Stimulated activated CD8-positive, alpha-beta memory T cell treated with anti-CD3 and anti-CD28 coated beads, Interleukin-15, amount 100 ng/mL, for 1 hour (primary cell): ENCODE measurements at places on chromosomes 1 and 21.

GRCh38 chr1:70486676-70487458 lies 75.8 kb downstream of the CTH start:
- no peak for DNase-seq

DNA sequence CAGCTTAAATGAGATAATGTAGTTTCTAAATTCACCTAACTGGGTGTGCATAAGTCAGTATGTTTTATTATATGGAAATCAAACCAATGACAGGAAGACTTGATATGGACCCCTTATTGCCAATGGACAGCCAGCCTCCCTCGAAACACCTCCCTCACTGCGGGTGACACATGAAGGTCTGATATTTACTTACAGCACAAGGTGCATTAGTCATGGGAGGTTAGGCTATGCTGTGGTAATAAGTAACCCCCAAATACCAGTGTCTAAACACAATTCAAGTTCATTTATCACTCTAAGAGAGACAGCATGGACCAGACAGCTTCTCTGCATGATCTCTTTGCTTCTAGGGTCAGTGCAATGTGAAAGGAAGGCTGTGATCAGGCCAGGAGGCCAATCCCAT lies 126.0 kb upstream of the KCNJ6 start:
- DNase-seq = no peak

GRCh38 chr1:163071405-163072255 lies 2.5 kb downstream of the RGS4 start:
- no peak for DNase-seq

DNA sequence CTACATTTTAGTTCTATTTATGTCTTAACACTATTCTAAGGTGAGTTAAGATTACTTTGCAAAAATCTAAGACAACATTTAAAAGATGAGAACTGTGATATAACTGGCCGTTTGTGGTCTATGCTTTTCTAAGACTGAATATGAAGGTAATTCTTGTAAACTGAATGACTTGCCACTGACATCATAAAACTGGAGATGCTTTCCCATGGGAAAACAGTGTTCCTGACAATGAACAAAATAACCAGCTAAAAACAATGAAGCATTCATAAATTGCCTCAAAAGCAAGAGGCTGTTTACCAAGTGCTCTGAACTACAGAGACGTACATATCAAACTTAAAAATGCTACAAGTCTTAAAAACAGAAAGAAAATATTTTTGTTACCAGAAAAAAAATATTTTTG lies 54.7 kb downstream of the APP start:
- DNase-seq = no peak

- no peak for DNase-seq
These were observed 85.0 kb downstream of the PCP4 start for GRCh38 chr21:39952265-39952664.

DNA sequence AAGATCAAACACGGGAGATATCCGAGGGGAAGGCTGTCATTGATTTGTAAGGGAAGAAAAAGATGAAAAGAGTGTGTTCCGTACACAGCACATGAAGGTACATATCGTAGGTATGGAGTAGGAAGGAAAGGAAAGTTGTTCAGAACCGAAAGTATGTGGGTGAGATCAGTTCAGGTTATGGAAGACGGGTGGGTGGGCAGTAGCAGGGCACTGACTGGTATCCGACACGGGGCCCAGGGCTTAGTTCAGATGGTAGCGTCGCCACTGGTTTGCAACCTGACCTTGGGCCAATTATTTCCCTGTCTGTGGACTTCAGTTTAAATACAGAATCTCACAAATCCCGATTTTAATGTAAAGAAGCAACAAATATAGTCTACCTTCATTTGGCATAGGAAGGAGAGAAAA lies 27.8 kb upstream of the A3GALT2 start:
- no peak for DNase-seq

DNA sequence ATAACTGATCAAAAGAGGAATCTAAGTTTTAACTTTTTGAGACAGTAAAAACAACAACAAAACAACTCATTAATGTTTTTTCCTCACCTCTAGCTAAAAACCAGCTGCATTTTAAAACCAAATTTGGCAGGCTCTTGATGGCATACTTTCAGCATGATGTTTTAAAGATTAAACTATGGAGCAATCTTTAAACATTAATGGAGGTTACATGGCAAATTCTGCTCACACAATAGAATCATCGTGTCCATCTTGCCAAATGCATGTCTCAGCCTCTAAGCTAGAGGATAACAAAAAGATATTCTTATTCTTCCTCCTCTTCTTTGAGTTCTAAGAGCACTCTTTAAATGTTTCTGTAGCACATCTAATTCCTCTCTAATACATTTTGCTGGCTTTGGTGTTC lies 579.8 kb upstream of the PKN2 start:
- no peak for DNase-seq

- DNase-seq = no peak
These were observed 37.9 kb downstream of the RAB3B start for GRCh38 chr1:51952638-51953037.

DNA sequence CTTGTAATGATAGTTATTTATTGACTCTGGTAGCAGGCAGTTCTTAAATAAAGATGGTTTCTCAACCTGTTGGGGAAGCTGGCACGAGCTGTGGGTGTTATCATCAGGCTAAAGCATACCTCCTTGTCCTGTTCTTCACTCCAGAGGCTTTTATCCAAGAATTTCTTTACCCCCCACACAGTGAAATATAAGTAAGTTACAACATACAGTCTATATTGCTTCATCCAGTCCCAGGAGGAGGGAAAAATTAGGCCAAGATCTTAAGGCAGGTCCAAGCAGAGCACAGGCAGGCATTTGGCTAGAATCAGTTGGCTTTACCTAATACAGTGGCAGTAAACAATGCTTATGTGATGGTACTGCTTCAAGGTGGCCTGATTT lies 6.3 kb downstream of the TMEM81 start:
- DNase-seq = no peak

GRCh38 chr21:33640697-33641351 lies 717 bp downstream of the CRYZL1 start:
- DNase-seq = no peak

DNA sequence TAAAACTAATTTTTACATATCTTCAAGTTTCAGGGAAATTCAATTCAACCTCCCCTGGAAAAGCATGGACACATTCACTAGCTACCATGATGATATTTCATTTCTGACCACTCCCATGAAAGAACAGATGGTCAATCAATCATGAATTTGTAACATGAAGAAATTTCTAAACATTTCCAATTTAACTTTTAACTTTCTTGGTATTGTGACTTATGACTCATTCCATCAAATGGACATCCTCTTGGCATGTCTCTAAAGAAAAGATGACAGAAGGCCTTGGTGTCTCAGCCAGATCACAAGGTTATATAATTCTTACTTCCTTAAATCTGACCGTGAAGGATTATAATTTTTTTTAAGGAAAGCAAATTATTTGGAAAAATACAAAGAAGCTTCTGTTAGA lies 10.5 kb upstream of the MCOLN3 start:
- no peak for DNase-seq

GRCh38 chr1:10210841-10211804 lies 753 bp downstream of the KIF1B start:
- no peak for DNase-seq

DNA sequence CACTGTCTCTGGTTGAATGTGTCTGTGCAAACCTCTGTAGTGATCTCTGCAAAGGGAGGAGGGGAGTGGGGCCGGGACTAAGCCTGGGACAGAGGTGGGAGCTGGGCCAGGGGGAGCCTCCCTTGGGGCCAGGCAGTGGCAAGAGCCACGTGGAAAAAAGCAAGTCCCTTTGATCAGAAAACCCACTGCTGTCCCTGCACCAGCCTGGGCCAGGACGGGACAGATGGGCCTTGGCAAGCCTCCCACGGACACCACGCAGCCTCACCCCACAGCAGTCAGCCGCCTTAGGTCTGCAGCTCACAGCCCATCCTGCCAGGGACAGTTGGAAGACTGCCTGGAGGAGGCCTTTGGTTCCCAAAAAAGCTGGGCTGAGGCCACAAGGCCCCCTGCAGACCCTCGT lies 11.7 kb upstream of the TRAPPC10 start:
- no peak for DNase-seq

- DNase-seq = no peak
These were observed 90.6 kb upstream of the NGF start for GRCh38 chr1:115428676-115429075.

DNA sequence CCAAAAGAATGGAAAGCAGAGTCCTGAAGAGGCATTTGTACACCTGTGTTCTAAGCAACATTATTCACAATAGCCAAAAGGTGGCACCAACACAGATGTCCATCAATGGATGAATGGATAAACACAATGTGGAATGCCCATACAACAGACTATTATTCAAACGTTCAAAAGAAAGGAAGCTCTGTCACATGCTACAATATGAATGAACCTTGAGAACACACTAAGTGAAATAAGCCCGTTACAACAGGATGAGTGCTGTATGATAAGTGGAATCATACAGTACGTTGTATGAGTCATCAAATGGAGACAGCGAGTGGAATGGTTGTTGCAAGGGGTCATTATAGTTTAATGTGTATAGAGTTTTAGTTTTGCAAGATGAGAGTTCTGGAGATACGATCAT lies 80.1 kb downstream of the SH3BGR start:
- DNase-seq = no peak

DNA sequence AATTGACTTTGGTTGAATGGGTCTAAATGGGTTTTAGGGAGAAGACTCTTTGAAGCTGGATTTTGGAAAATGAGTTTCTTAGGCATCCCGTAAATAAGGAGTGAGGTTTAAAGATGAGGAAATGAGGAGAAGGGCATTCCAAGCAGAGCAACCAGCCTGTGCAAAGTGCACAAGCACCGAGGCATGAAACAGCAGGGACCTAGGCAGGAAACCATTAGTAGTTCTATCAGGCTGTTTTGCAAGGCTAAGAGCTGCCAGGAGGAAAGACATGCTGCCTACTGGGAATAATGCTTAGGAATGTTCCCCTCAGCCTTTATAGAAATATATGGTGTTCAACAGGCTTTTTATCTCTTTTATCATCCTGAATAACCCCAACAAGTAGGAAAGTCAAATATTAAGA lies 153.1 kb upstream of the FGGY start:
- no peak for DNase-seq

DNA sequence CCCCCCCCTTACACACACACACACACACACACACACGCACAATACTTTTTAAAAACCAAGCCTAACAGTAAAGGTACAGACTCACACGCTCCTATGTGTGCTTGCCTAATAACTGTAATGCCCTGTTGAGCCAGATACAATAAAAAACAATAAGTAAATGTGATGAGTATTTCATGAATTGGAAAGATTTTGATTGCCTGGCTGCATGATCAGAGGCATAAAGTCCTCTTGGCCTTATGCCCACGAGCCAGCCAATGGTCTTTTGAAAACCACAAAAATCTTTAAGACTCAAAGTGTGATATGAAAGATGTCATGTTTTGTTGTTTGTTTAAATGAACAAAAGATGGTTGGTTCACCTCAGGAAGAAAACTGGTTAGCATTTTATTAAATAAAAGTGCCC lies 441.9 kb upstream of the ZRANB2 start:
- no peak for DNase-seq

GRCh38 chr1:205267306-205267902 lies 39.7 kb downstream of the TMCC2 start:
- DNase-seq = no peak

- no peak for DNase-seq
These were observed 59.9 kb upstream of the PRRX1 start for GRCh38 chr1:170604065-170604464.

- DNase-seq = no peak
These were observed 16.3 kb upstream of the GADD45A start for GRCh38 chr1:67668660-67669059.

- no peak for DNase-seq
These were observed 3.5 kb downstream of the GPATCH2 start for GRCh38 chr1:217627431-217627830.

GRCh38 chr1:22676916-22677583 lies 24.0 kb downstream of the C1QB start:
- DNase-seq = no peak

DNA sequence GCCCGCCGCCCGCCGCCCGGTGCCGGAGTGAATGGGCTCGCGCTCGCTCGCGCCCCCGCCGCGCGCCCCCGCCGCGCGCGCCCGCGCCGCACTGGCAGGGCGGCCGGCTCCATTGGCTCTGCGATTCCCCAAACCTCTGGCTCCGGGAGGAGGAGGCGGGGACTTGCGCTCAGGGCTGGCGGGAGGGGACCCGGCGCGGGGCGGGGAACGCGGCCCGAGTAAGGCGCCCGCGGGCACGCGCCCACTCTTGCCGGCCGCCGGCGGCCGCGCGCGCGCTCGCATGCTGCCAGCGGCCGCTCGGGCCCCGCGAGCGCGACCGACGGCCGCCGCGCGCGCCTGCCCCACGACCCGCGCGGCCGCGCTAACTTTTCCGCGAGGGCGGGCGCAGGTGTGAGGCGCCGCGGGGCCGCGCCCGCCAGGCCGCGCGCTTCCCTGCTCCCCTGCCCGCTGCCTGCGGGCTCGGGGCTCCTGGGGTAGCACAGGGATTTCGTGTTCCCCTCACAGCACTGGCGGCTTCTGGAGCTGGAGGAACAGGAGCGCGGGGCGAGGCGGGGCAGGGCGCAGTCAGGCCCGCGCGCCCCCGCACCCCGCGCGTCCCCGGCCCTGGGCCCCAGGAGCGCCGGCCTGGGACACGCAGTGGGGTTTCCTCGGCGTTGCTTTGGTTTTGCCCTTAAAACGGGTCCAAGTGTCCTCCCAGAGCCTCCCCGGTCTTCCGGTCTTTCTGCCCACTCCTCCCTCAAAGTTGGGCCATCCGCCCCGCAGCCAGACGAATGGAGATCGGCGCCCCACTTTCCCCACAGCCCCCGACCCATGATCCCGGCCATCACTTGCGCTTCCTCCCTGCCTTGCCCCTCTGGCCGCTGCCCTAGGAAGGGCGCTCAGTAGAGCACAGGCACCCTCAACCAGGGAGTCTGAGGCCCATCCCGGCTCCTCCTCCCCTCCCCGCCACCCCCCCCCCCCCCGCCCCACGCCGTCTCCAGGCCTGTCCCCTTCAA lies 101.5 kb downstream of the CASZ1 start:
- DNase-seq = peak; percentile 42

DNA sequence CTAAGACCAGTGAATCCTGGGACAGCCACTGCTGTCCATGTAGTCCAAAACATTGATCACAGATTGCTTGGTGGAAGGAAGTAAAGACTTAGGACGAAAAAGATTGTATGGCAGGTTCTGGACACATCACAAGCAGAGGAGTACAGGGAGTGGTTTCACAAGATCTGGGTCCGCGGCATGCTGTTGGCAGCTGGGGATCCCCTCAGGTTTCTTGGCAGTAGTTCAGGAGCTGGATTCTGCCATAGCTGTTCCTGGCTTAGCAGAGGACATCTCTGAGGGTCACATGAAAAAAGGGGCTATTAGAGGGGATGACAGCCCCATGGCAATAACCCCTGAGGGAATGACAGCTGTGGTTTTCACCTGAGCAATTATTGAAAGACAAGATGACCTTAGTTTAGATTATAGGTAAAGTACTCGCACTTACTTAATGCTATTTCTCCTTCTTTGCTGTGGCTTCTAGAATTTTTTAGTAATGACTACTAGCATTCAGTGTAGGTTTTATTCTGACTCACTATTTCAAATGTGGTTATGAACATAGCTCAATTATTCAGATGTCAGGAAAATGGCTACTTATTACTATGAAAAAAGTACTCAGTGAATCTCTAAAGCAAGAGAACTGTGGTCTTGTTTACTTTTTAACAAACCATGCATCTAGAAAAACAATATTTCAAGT lies 8.2 kb downstream of the KRTAP27-1 start:
- DNase-seq = no peak

- peak; percentile 16 for DNase-seq
These were observed 10.8 kb upstream of the DUSP12 start for GRCh38 chr1:161738627-161739287.

GRCh38 chr1:91054780-91055481 lies 33.1 kb upstream of the ZNF644 start:
- DNase-seq = no peak
